Hematopoietic multipotent progenitor cell treated with erythropoietin and hydrocortisone succinate and interleukin-3 and kit ligand, for 17 days (in vitro differentiated cells): ENCODE measurements at places on chromosomes 11 and 22.

GRCh38 chr11:102920118-102920684 lies 35.3 kb downstream of the MMP13 start:
- DNase-seq = no peak

DNA sequence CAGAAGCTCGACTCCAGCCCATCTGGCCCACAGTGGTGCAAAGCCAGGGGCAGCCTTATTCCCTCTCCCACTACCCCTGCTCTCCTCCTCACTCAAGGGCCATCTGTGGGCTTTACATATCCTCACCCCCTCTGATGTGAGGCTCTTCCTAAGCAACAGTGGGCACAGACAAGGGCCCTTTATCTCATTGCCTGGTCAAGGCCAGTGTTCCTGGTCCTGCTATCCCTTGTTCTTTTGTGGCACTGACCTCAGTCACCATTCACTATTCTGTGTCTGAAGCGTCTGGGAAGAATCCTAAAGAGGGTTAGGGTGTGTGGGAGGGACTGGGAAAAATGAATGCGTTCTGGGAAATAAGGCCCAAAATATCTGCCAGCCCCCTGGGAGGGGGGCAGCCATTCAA lies 7.3 kb downstream of the DNAL4 start:
- DNase-seq = no peak

DNA sequence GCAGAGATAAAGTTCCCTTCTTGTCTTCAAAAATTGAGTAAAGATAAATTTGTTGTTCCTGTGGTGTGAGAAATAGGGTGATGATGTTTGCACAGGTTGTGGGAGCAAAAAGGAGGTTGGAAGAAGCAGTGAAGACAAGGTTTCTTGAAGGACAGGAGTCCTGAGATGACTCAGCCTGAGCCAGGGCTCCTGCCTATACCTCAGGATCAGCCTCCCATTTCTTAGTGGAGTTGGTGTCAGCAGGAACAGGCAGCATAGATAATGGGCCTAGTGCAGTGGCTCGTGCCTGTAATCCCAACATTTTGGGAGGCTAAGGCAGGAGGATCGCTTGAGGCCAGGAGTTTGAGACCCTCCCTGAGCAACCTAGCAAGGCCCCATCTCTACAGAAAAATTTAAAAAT lies 28.7 kb downstream of the EIF4G2 start:
- no peak for DNase-seq

GRCh38 chr11:62337303-62338181 lies at the start of gene ASRGL1:
TSS of gene ASRGL1 (plus strand) at chr11:62337448. CDS start at chr11:62337978, 530 bp downstream.
- peak; percentile 51 for DNase-seq

DNA sequence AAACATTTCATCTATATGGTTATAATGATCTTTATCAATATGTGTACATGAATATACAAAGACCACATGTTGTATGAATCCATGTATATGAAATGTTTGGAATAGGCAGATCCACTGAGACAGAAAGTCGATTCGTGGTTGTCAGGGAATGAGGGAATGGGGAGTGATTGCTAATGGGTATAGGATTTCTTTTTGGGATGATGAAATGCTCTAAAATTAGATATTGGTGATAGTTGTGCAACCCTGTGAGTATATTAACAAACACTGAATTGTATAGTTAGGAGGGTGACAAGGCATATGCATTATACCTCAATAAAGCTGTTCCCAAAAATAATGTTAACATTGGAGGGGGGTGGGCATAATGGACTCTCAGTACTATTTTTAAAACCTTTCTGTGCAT lies 5.0 kb upstream of the PTPMT1 start:
- DNase-seq = no peak

- peak; percentile 82 for DNase-seq
Measured at GRCh38 chr11:121194731-121195596, 93.9 kb downstream of the TECTA start.

- DNase-seq = no peak
Measured at GRCh38 chr11:18013790-18014507, 1.1 kb upstream of the SERGEF start.

- DNase-seq = no peak
Measured at GRCh38 chr11:32706985-32707741, 87.3 kb downstream of the CCDC73 start.

- DNase-seq = no peak
Measured at GRCh38 chr22:34490886-34491285, 570.6 kb upstream of the LARGE1 start.

DNA sequence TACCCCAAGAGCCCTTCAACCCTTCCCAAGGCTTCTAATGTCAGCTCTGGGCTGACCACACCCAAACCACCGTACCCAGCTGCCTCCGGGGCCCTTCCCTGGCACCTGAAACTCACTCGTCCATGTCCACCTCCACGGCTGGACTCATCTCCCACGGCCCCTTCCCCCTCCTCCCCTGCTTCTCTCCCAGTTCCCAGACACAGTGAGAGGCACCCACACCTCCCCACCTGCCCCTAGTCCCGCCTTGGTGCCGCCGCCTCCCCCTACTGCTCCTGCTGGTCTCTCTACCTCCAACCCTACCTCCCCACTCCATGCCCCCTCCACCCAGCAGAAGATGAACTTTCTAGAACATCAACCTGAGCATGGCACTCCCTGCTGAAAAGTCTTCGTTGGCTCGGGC lies 39.5 kb downstream of the ELFN2 start:
- DNase-seq = no peak

- peak; percentile 8 for DNase-seq
Measured at GRCh38 chr11:114317787-114318137, 21.6 kb downstream of the NNMT start.

DNA sequence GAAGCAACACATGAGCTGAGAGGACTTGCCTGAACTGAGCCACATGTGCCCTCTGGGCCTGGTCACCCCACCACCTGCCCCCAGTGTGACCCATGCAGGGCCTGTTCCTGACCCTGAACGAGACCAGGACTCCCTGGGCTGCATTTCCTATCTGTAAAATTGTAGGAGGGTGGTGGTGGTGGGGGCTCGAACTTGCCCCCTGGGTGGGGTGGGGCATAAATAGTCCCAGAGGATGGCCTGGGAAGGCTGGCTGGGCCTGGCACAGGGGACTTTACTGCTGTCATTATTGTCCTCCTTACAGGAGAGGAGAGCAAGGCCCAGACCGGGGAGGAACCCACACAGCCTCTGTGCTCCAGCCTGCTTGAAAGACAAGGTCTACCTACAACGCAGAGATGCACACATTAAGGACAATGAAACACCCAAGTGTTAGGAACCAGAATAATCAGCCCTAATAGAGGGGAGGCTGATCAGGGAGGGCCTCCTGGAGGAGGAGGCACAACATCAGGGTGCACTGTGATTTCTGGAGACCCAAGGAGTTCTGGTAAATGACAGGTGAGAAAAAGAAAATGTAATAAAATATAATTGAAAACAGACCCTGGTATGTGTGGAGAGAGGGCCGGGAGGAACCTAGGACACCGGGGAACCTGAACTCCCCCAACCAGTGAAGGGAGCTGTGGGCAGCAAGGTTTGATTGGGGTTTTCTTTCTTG lies 2.8 kb upstream of the AIFM3 start:
- no peak for DNase-seq

- no peak for DNase-seq
Measured at GRCh38 chr11:106917973-106918372, 100.3 kb downstream of the GUCY1A2 start.

DNA sequence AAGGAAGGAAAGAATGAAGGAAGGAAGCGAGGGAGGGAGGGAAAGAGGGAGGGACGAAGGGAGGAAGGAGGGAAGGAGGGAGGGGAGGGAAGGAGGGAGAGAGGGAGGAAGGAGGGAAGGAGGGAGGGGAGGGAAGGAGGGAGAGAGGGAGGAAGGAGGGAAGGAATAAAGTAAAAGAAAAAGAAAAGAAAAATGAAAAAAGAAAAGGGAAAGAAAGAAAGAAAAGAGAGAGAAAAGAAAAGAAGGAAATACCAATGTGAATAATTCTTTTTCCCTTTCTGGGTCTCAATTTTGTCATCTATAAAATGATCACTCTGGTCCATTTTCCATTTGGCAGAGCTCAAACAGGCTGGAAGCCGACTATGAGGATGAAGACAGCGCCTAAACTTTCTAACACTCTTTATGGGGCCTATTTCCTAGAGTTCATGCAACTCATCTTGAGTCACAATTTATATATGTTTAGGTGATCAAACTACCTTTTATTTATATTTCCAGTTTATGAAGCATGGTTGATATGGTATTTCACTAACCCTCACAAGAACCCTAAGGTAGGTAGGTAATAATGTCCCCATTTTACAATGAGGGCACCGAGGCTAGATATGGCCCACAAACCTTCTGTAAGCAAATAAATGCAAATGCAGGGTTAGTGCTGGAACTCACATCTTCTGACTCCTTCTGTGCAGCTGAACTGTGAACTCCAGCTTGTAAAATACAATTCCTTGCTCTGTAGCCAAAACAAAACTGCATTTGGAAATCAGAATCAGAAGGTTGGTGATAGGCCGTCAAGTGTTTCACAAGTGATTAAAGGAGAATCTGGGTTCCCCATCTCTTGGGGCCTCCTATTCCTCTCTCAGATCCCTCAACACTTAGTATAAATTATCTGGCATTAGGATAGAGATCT lies 434.3 kb downstream of the ETS1 start:
- DNase-seq = no peak

GRCh38 chr11:34332524-34332923 lies 25.3 kb downstream of the ABTB2 start:
- DNase-seq = no peak

GRCh38 chr22:21754523-21754922 lies 18.9 kb upstream of the YPEL1 start:
- peak; percentile 49 for DNase-seq

DNA sequence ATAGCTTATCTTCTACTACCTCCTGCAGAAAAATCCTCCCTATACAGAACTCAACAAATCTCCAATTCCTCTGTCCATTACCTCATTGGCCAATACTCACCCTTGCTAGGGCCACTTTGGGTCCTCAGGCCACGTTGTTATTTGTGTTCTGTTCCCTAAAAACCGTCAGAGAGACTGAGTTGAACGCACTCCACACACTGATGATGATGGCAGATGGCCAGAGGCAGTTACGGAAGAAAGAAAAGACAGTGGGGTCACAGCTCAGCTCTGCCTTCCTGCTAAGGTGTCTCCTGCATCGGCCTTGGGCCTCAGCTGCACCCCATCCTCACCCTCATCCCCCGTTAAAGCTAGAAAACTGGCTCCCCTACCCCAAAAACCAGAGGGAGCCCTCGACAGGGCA lies 66.2 kb downstream of the MICAL3 start:
- DNase-seq = no peak

- DNase-seq = no peak
Measured at GRCh38 chr11:120318906-120319305, 6.2 kb upstream of the TLCD5 start.

DNA sequence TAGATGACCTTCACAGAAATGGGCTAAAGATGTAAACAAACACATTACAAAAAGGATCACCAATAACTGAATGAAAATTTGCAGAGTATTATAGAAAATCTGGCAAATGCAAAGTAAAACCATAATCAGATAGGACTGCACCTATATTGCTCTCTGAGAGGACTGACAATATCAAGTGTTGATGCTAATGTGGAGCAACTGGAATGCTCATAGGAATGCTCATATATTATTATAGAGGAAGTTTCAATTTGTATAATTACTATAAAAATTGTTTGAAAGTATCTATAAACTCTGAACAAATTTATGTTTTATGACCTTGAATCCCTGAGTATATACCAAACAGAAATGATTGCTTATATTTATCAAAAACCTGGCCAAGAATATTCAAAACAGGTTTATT lies 18.4 kb upstream of the TEAD1 start:
- DNase-seq = no peak

GRCh38 chr11:93476796-93477195 lies 66.4 kb downstream of the SMCO4 start:
- DNase-seq = no peak

- no peak for DNase-seq
Measured at GRCh38 chr11:43558556-43559127, 121.9 kb upstream of the HSD17B12 start.

DNA sequence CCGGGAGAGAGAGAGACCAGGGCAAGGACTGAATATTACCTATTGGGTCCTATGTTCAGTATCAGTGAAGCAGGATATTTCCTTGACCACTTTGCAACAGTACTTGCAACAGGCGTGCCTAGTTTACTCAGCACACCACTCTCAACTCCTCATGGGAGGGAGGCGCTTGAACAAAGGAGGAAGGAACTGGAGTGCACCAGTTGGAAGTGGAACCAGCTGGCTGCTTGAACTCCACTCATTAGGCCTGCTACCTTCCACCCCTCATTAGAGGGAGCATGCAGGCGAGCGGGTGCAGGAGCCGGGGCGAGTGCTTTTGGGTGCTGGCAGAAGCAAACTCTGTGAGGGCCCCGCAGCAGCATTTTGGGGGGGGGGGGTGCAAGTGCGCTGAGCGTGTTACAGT lies 1369.6 kb upstream of the RAG2 start:
- no peak for DNase-seq

GRCh38 chr11:8228231-8228630 lies 35.4 kb downstream of the LMO1 start:
- DNase-seq = no peak

GRCh38 chr11:60658409-60658808 lies 41.0 kb upstream of the MS4A8 start:
- DNase-seq = no peak

DNA sequence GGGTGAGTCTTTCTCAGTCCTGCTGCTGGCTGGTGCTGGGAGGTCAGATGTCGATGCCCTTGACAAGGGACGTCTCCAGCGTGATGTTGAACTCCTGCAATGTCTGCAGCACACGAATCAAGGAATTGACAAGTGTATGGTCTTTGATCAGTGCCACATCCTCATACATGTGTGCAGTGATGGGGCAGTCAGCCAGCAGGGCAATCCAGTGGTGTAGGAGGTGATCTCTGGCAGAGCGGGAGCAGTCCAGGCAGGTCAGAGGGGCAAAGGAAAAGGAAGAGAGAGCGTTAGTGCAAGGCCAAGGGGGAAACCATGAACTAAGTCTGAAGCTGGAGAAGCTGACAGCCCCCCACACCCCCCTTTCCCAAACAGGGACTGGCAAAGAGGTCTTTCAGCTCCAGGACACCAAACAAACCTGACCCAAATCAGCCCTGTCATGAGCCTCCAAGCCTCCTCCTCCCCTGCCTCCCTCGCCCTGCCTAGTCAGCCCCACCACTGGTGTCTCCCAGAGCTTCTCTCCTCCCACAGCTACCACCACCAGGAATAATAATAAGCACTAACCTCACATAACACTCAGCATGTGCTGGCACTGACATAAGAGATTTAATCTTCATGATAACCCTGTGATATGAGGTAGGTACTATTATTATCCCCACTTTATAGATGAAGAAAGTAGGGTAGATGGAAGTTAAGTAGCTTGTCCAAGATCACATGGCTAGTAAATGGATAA lies 48.4 kb upstream of the SCUBE2 start:
- DNase-seq = no peak
